ENCODE measurements at places on chromosomes 3 and 15.
A peak's percentile ranks its signal among the peaks of the same experiment; 100 is the strongest.

GRCh38 chr3:65039754-65040210, 352.0 kb upstream of the ADAMTS9 start:
- no peak for DNase-seq

DNA sequence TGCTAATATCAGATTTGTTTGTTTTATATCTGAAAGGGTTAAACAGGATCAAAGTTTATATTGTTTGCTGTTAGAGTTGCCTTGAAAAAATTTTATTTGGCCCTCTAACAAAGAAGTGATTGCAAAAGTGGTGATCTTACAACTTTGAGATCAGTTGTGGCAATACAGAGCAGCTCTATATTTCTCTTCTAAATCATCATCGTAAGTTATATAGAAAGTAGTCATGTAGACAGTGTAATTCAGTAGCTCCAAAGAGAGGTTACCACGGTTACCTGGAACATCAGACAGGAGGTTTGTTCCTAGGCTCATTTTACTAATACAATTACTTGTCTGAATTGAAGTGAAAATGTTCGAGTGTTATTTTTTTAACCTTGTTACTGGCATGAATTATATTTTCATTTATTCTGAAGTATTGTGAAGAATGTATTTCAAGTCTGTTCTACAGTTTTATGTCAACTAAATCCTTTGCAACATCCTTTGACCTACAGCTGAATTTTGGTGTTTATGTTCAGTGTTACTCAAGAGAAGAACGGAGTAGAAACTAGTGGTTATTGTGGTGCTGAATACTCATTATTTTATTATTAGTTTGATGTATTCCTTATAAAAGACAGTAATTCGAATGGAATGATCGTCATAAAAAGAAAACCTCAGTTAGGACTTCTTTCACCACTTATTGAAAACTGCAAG, 214.2 kb downstream of the NAALADL2 start:
- no peak for DNase-seq

- no peak for DNase-seq
These were observed 258.9 kb downstream of the PDZRN3 start for GRCh38 chr3:73365756-73366397.

- no peak for DNase-seq
These were observed 722 bp upstream of the ZXDC start for GRCh38 chr3:126476166-126477060.

GRCh38 chr3:30611613-30612436, 5.4 kb downstream of the TGFBR2 start:
- no peak for DNase-seq

- peak; percentile 39 for DNase-seq
These were observed 681.0 kb downstream of the DIPK2A start for GRCh38 chr3:144652573-144652972.

DNA sequence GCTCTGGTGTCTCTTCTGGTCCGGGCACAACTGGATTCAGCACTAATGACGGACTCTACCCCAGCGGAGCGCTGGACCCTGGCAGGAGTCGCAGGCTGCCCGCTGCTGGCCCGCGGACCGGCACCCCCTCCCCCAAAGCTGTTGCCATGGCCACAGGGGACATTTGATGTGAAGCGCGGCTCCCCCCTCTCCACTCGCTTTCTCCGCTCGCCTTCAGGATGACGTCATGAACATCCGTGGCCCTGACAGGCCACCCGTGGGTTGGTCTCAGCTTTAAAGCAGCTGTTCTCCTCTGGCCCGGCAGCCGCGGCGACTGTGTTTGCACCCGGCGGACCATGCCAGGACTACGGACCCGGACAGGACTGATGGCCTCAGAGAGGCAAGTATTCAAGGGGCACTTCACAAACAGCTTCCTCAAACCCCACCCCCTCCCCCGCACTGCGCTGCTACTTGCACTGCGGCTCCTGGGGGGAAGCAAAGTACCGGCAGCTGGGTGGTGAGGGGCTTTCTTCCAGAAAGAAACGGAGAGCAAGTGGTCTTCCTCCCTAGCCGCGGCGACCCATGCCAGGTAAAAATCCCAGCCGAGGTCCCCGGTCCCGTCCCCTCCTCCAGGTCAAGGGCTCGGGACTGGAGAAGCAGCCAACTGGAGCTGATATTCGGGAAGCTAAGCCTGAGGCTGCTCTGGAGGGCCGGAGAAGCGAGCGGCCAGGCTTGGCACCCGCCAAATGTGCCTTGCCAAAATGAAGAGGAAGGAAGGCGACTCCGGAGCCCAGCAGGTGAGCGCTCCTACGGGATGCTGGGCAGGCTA, 16.6 kb upstream of the AEN start:
- no peak for DNase-seq

DNA sequence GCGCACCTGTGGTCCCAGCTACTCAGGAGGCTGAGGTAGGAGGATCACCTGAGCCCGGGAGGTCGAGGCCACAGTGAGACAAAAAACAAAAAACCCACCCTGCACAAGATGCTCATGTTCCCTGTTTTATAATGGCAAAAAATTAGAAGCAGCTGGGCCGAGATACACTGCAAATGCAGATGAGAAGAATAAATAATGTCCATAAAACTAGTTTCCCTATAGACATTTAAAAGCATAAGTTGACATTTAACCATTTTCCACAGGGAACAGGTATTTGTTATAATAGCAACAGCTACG, 537 bp upstream of the SCAP start:
- no peak for DNase-seq

- DNase-seq: no peak
These were observed 882 bp downstream of the JMJD7 start for GRCh38 chr15:41828807-41829141.

GRCh38 chr3:99659032-99659431, 20.6 kb downstream of the COL8A1 start:
- no peak for DNase-seq

Data from SK-N-MC (cell line).